GM04503 (cell line): ENCODE measurements at places on chromosomes 2 and 18.

DNA sequence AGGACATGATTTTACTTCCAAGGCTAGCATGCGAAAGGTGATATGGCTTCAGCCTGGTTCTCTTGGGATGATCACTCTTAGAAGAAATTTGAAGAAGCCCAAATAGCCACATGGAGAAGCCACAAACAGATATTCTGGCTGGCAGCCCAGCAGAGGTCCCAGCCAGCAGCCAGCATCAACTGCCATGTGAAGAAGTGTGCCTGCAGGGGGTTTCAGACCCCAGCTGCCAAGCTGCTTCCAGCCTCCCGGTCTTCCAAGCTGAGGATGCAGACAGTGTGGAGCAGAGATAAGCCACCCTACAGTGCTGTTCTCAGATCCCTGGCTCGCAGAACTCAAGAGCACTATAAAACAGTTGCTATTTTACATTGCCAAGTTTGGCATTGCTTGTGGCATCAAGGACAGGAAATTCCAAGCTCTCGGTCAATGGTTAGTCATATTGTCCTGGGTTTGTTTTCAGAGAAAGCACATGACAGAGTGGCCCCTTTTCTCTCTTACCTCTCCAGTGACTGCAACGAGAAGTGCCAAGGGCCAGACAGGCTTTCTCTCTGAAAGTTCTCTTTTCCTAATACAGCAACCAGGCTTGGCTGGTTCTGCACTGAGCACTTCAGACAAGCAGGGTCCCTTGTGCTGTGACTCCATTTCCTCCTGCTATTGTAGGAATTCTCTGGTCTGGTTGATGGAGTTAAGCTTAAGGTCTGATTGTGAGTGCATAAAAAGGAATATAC, 223.7 kb downstream of the ANKRD30B start:
- peak; percentile 61 for DNase-seq

DNA sequence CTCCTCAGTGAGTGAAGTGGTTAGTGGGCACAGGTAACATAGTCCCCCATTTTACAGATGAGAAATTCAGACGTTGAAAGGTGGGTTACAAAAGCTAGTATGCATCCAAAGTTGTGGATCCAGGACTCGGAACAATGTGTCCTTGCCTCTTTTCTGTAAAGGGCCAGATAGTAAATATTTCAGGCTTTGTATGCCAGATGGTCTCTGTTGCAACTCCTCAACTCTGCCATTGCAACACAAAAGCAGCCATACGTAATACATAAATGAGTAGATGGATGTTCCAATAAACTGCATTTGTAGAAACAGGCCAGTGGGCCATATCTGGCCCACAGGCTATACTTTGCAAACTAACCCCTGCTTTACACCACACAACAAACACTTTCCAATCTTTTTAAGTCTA, 166.6 kb upstream of the PKDCC start:
- no peak for DNase-seq

DNA sequence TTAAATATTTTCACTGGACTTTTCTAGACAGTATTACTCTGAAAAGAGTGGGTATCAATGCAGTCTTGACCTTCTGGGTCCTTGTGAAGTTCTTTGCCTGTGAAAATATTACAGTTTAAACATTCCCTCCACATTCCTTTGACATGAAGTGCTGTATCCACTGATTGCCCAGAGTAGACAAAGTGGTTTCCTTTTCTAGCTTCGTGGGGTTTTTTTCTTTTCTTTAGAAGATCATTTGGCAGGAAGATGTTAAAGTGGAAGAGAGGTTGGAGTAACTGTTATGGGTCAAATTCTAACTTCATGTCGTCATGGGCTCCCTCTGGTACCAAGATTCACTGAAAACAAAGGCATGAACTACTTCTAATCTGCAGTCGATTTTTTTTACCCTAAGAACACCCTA, 496.9 kb downstream of the EPHA4 start:
- peak; percentile 36 for DNase-seq

GRCh38 chr2:206028101-206028500, 57.9 kb downstream of the INO80D start:
- no peak for DNase-seq

- peak; percentile 97 for DNase-seq
Measured at GRCh38 chr2:74529357-74530238, at the start of the genes AUP1 and HTRA2. AUP1 (minus strand) TSS chr2:74529706; CDS start chr2:74529629, 77 bp downstream. HTRA2 (plus strand) TSS chr2:74529933; CDS start chr2:74530007, 74 bp downstream.

- DNase-seq: no peak
Measured at GRCh38 chr2:29478641-29479040, 363.4 kb downstream of the CLIP4 start.

DNA sequence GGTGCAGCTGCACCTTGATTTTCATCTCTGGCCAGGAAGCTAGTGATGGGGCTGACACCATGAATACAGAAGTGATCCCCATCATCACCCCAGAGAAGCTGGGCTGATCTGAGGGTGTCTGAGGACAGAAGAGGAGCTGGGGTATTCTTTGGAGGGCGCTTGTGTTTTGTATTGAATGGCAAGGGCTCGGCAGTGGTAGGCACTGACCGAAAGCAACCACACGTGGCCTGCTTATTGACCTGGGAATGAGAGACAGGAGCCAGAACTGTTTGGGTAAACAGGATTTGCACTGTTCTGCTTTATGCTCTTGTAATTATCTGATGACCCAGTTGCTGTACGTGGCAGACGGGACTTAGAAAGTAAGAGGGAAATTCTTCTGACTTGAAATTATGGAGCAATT, 62.6 kb upstream of the RPL31 start:
- DNase-seq: no peak

GRCh38 chr2:111688482-111688881, 195.5 kb downstream of the ANAPC1 start:
- DNase-seq: no peak

- DNase-seq: no peak
Measured at GRCh38 chr2:191478799-191479679, 198.9 kb upstream of the NABP1 start.

DNA sequence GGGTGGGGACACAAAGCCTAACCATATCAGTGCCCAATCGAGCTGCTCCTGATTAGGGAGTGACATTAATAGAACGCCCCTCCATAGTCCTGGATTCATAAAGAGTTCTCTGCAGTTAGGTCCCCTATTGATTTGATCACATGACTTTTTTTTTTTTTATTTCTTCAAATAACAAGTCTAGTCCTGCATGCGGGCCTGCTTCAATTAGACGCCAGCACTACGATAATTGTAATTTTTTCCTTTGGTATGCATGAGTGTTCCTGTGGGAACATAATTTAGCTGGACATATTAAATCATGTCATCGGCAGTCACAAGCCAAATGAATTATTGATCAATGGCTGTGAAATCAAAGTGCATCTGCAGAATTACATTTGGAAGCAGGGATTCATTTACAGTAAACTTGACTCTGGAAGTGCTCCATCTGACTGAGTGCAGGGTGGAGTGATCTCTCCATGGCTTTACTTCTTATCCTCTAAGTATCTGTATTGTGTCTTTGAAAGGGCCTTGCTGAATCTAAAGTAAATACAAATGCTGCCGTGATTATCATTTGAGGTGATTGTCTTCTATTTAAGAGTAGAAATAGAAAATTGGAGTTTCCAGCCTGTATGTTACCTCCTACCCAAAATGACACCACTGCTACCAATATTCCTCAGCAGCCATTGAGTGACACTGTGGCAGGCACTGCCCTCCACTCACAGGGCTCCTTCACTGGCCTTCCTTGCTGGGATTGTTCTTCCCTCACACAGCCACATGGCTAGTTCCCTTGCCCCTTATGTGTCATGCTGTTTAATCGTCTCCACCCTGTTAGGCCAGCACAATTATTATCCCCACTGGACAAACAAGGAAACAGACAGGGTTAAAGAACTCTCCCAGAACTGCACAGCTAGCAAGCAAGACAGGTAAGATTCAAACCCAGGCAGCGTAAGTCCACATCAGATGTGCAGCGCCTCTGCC, 337.4 kb upstream of the ID2 start:
- DNase-seq: no peak

DNA sequence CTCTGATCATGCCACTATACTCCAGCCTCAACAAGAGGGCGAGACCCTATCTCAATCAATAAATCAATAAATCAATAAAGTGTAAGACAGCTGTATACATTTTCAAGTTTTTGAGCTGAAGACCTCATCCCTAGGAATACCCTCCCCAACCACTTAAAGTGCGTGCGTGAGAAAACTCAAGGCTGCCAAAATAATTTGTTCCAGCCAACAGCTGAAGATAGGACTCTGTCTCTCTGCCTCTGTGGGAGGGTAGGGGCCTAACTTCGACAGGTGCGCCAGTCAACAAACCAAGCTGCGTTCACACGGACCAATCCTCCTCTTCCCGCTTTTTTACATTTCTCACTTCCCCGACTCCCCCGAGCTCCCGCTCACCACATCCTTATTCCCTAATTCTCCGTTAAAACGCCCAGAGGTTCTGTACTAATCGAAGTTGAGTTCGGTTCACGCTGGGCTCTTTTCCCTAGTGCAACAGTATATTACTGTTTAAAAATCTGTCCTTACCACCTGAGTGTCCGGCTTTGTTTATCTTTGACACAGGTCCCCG, 618 bp downstream of the POLR2D start:
- DNase-seq: no peak

DNA sequence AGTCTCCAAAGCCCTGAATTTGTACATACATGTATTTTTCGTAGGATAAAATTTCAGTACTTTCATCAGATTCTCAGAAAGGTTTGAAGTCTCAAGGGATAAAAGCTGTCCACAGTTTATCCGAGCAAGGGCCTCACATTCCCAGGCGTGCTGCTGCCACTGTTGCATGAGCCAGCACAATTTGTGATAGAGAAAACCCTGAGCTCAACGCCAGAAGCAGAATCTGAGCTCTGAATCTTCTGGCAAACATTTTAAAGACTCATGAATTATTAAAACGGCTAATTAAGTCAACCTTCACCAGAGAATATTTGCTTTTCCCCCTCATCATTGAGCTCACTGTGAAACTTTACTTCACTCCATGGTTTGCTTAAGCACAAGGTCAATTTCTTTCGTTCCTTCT, 38.5 kb upstream of the STPG4 start:
- no peak for DNase-seq

DNA sequence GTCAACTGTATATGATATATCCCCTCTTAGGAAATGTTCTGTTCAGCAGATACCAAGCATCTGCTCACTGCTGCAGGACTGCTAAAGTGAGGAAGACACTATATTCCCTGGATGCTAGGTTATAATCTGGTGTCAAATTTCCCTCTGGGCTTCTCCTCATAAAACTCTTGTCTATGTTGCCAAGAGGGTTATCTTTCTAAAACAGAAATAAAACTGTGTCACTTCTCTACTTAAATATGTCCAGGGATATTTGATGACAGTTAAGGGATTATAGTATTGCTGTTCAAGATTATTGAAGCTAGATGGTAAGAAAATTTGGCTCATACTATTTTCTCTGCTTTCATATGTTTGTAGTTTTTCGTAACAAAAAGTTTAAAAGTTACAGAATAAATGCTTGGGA, 30.5 kb upstream of the SNRNP27 start:
- no peak for DNase-seq

DNA sequence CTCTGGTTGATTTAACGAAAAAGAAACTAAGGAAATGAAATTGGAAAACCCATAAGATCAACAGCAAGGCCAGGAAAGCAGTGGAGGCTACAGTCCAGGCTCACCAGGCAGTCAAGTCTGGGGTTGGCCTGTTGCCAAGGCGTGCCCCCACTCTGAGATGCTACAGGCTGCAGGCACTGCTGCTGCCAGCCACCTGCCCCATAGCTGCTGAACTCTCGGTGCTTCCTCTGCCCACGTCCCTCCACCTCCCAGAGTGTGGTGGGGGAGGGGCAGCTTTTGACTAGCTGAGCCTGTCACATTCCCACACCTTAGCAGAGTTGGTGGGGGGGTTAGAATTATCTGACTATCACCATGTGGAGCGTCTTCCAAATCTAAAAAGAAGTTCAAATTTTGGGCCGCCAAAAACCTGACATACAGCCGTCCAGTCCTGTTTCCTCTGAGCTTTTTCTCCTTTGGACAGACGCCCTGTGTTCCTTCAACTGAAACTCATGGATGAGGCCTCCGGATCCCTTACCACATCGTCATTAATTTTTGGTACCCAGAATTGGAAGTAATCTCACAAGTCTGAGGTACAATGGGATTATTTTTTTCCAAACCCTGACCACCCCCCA, 3.9 kb upstream of the SH3RF3 start:
- DNase-seq: no peak

DNA sequence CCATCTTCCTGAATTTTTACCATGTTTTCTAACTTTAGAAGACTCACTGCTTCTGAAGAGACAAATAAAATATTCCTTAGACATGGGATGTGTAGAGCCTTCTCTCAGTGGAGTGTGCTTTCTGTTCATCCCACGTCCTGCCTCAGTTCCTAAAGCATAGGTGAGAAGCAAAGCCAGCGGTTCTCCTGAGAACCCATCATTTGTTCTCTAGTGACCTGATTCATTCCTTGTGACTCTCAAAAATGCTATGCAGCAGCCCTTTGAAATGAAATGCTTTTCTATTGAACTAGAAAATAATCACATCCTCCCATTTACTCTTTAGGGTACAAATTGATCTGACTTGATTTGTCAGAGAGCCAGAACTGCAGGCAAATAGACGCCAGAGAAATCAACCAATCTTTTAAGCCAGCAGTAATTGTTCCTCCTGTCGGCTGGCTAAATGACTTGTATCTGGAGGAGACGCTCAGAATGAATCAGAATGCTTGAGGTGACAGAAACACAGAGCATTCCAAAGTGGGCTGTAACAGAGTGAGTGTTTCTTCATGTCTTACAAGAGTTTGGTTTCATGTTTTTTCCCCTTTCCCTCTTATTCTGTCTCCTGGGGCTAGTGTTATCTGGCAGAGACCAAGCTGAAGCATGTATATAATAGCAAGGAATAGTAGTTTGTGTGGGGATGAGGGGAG, 81.3 kb upstream of the TMEM178A start:
- DNase-seq: peak; percentile 28

GRCh38 chr2:241904791-241905710, 35.5 kb downstream of the RTP5 start:
- no peak for DNase-seq

- DNase-seq: no peak
Measured at GRCh38 chr2:98149333-98149697, 62.3 kb downstream of the VWA3B start.

- DNase-seq: no peak
Measured at GRCh38 chr2:97707362-97708047, 5.9 kb upstream of the ZAP70 start.

GRCh38 chr2:98485453-98485755, 40.7 kb downstream of the INPP4A start:
- no peak for DNase-seq
